ENCODE measurements at places on chromosomes 16 and 17. TPM values are rescaled to one million over a fixed set of nuclear protein-coding genes. Genes with fewer than 3 reads are reported as not detected.

KRTAP1-1 gene
- total RNA-seq: not detected

RNPS1 gene
- total RNA-seq: 333 TPM

GRCh38 chr17:82948081-82948511 lies 108.3 kb upstream of the ZNF750 start:
- peaks cover 97% of the 10 kb centered on the region for H3K36me3 ChIP-seq
- no peak for DNase-seq
- H3K4me1 ChIP-seq: no peaks in the 10 kb centered on the region

HLF gene
- total RNA-seq: 0.30 TPM

DNA sequence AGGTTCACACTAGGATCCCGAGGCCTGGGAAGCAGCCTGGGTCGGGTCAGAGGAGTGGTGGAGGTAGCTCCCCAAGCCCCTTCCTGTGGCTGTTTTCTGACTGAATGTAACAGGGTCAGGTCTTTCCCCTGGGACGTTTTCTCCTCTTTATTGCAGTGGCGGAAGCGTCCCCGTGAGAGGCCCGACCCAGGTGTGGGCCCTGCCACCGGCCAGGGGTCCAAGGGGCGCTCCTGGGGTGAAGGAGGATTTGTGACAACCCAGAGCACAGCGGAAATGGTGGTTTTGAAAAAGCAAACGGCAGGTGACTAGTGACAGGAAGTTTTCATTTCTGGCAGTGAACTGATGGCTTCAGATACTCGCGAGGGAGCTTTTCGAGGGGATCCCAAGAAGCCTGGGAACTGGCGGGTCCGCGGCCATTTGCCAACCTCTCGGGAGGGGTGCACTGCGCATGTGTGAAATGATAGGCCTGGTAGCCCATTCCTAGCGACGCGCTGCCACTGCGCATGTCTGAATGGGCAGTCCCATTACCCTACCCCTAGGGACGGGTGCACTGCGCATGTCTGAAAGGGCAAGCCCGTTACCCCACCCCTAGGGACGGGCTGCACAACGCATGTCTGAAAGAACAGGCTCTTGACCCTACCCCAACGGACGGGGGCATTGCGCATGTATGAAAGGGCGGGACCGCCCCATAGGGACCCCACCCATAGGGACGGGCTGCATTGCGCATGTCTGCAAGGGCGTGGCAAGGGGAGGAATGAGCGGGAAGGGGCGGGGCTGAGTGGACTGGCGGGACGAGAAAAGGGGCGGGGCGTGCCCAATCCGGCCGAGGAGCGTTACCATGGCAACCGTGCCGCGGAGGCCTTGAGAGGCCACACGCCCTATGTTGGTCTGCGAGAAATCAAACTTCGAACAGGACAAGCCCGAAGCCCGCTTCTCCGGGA lies 1747.9 kb downstream of the TP53TG3F start:
- peaks cover 60% of the 10 kb centered on the region for H3K36me3 ChIP-seq
- H3K4me3 ChIP-seq: no peak overlapping the region
- peaks cover 5% of the 10 kb centered on the region for H3K27me3 ChIP-seq
- no peak overlapping the region for H3K27ac ChIP-seq

DNA sequence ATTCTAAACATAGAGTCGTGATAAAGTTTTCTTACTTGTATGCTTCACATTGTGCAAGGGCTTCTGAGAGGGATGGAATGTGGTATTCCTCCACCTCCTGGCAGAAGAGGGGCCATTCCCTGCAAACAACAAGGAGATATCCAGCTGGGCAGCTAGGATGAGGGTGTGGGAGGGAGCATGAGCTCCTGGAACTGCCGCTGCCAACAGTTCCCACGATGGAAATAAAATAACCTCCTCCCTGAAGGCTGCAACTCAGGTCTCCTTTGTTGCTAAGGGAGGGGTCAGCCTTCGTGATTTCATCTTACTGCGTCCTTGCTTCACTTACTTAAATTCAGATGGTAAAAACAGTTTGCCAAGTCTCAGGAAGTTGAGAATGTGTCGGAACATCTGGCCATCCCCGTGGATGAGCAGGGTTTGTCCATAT lies 15.6 kb downstream of the PLEKHG4 start:
- H3K4me3 ChIP-seq: no peak overlapping the region
- no peak for DNase-seq
- H3K36me3 ChIP-seq: no peaks in the 10 kb centered on the region
- no peaks in the 10 kb centered on the region for H3K4me1 ChIP-seq
- H3K27ac ChIP-seq: no peak overlapping the region
- peaks cover 42% of the 10 kb centered on the region for H3K27me3 ChIP-seq

CES5A gene
- not detected for total RNA-seq
